Cortex of kidney (tissue), 1 donor: ENCODE measurements at places on chromosomes 6 and 20.

DNA sequence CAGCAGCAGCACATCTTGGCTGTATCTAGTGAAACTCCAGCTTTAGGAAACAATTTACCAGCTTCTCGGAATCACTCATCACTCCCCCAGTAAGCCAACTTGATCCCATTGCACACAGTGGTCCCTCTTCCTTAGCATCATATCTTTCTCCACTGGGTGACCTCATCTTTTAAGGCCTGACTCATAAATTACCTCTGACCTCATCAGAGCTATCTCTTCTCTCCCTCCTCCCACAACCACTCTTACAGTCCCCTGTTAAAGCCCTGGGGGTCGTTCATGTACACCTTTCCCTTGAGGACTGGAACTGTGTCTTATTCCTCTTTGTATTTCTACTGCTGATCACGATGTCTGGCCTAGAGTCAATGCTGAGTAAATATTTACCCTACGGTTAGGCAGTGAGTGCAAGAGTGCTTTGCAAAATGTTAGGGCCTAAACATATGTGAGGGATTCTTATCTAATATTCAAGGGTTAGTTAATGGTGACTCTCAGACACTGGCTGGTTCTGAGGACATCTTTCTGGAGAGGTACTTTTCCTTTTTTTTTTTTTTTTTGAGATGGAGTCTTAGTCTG is 187.2 kb downstream of the LRFN2 start:
- DNase-seq: no peak

DNA sequence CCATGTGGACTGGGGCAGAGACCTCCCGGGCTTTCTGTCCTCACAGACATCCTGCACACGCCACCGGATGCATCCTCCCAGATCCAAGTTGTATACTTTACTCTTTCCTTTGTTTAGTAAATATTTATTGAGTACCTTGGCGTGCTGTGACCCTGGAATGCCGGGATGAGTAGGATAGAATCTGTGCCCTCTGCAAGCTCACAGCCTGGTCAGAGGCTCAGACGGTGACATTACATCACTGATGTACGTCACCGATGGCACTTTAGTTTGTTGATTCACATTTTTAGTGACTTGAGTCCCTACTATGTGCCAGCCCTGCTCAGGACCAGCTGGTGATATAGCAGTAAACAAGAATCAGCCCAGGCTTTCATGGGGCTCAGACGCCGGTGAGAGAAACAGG is 32.9 kb downstream of the SIRPA start:
- no peak for DNase-seq

DNA sequence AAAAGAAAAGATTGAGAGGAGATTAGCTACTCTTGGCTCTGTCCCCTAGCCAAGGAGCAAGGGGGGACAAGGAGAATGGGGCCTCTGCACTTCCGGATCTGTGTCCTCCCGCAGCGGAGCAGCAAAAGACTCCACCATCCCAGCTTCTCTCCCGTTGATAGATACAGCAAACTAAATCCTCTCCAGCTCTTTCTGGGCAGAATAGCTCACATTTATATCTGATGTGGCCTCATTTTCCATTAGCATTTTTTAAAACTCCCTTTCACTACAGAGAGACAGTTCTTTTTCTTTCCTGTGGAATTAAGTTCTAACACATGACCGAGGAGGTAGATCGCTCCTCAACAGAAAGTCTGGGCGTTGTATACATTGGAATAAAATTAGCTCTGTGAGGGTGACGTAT is 260.9 kb upstream of the SOX4 start:
- no peak for DNase-seq

DNA sequence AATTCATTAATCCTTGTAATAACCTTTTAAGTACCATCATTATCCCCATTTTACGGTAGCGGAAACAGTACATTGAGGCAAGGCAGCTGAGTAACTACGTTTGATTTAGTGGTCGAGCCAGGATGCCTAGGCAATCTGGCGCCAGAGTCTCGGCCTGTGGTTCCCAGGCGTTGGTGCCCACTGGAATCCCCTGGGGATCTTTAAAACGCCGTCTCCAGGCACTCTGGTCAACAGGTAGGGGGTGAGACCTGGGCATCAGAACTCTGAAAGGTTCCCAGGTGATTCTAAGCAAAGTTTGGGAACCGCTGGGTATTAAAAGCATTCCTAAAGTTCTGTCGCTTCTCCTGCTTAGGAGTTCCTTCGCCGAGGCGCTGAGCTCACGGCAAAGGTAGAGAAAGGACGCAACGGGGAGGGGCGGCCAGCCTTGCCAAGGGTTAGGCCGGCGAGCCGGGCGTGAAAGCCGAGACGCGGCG is 939 bp downstream of the DTNBP1 start:
- DNase-seq: no peak

- no peak for DNase-seq
Measured at GRCh38 chr6:48474136-48474535, 363.1 kb upstream of the PTCHD4 start.

DNA sequence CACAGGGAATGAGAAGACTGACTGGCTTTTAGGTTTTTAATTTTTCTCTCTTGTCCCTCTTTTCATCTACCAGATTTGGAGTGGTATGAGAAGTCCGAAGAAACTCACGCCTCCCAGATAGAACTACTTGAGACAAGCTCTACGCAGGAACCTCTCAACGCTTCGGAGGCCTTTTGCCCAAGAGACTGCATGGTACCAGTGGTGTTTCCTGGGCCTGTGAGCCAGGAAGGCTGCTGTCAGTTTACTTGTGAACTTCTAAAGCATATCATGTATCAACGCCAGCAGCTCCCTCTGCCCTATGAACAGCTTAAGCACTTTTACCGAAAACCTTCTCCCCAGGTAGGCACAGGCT is 644 bp downstream of the MAD2L1BP start:
- DNase-seq: no peak

- no peak for DNase-seq
Measured at GRCh38 chr6:16057446-16057845, 71.4 kb upstream of the MYLIP start.

- no peak for DNase-seq
Measured at GRCh38 chr6:104559435-104560202, 300.1 kb downstream of the HACE1 start.

DNA sequence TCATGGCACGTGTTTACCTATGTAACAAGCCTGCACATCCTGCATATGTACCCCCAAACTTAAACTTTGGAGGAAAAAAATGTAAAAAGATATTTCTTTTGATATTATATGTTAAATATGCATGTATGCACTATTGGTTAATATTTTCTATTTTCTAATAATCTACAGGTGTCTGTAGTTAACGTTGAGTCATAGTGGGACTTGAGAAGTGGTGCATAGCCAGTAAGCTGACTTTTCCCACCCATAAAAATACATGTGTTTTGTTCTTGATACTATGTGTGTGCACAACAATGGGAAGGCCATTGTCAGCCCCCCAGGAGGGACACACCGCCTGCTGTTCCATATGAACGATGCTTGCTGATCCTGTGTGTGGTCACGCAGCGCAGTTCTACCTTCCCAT is 49.1 kb downstream of the FAM120B start:
- no peak for DNase-seq

DNA sequence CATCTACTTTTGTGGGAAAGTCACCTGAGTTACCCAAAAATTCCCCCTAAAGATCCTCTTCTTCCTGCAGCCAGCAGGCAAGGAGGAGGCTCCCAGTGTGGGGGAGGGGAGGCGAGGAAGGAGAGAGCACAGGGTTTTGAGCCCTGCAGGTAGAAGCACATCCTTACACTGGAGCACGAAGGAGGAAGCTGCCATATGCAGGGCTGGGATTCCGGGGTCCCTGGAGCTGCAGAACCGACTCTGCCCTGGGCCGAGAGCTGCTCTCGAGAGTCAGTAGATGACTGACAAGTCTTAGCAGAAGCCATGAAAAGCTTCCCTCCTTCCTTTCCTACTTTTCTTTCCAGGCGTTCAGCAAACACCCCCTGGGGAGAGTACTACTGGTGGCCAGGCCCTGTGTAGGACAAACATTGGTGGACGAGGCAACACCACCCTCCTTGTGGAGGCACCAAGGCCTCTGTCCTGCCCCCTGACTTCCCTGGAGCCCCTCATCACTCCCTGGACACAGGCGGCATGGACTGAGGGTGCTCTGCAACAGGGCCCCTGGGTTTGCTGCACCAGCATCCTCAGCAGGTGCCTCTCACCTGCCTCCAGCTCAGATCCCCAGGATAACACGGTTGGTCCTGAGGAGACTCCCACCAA is 211.7 kb upstream of the CST7 start:
- DNase-seq: no peak
